Hypothalamus (tissue), 51 donors: ENCODE measurements at places on chromosomes 6 and 20.

GRCh38 chr6:107304421-107305025 lies 154.8 kb downstream of the PDSS2 start:
- no peak for DNase-seq

- no peak for DNase-seq
These were observed 23.6 kb upstream of the HIVEP2 start for GRCh38 chr6:142968601-142969000.

DNA sequence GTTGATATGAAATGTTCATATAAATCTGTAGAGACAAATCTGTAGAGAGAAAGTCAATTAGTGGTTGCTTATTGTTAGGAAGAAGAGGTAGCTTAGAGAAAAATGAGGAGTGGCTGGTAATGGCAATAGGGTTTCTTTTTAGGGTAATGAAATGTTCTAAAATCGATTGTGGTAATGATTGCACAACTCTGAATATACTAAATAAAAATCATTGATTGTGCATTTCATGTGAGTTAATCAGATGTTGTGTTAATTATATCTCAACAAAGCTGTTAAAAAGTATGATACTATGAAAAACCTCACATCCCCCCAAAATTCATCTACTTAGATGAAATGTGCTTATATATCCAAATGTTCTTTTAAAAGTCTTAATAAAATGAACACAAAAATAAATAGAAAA lies 84.2 kb downstream of the CEP57L1 start:
- DNase-seq = no peak

- DNase-seq = no peak
These were observed 5.5 kb upstream of the ABCF1 start for GRCh38 chr6:30565772-30566171.

DNA sequence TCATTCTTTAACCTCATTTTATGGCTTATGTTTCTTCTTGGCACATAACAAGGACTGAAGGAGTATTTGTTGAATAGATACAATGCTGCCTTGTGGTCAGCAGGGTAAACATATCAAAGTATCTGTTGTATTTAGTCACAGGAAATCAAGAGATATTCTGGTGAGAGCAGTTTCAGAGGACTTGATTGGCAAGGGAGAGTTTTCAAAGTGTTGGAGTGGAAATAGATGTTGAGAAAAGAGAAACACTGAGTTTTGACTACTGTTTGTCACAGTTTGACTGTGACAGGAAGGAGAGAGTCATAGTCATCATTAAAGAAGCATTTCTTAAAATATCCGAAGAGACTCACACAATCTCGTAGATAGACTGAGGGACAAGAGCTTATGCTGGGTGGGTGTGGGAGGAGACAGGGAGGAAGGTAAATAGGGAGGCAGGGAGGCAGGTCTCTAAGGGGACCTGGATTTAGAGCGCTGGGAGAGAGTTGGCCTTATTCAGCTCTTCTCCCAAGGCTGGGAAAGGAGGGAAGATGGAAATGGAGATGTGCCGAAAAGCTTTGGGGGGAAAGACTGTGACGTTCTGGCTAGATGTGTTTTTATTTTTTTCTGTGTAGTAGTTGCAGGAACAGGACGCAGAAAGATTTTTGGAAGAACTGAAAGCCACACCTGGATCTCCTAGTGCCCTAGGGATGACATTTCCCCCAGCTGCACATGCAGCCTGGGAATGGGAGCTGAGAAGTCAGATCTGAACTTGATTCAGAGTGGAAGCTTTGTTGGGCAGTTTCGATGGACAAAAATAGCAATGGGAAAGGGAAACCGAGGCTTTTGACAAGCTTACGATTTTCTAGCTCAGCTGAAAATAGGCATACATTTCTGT lies 65.0 kb upstream of the IFNGR1 start:
- no peak for DNase-seq

DNA sequence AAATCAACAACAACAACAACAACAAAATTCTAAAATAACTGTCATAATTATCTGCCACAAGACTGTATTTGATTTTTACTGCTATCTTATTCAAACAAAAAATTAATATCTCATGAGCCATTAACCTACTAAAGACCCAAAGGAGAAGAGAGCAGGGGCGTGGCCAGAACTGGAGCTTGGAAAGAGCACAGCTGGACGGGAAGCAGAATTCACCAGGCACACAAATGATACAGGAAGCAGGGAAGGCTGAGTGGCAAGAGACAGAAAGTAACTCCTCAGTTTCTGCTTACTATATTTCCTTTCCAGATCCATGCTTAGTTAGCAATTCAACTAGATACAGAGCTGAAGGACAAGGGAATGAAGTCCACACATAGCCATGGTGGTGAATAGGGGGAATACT lies 54.4 kb downstream of the FKBP5 start:
- no peak for DNase-seq

DNA sequence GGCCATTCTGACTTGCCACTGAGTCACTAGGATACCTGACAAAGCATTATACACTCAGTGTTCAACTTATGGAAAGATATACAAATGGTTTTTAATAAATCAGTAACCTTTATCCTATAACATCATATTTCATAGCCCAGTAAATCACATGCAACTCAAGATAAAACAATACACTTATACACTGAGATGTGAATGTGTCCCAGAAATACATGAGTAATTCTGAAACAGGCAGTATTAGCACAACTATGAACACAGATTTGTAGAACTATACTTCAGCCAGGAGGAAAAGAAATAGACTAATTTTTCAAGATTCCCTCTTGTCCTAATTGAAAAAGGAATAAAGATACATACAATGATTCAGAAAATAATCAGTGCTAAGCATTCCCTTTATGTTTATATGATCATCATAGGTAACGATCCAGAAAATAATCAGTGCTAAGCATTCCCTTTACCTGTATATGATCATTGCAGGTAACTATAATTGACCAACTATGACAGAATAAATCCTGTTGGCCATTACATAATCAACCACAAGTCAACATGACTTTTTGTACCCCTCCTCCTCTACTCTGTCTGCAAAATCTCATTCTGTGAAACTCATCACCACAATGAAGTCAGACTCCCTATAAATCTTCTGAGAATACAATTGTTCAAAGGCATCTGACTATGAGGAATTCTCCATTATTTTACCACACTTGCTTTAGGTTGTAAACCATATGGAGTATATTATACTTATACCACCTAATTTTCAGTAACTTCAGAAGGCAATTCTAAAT lies 30.3 kb downstream of the HACE1 start:
- no peak for DNase-seq

DNA sequence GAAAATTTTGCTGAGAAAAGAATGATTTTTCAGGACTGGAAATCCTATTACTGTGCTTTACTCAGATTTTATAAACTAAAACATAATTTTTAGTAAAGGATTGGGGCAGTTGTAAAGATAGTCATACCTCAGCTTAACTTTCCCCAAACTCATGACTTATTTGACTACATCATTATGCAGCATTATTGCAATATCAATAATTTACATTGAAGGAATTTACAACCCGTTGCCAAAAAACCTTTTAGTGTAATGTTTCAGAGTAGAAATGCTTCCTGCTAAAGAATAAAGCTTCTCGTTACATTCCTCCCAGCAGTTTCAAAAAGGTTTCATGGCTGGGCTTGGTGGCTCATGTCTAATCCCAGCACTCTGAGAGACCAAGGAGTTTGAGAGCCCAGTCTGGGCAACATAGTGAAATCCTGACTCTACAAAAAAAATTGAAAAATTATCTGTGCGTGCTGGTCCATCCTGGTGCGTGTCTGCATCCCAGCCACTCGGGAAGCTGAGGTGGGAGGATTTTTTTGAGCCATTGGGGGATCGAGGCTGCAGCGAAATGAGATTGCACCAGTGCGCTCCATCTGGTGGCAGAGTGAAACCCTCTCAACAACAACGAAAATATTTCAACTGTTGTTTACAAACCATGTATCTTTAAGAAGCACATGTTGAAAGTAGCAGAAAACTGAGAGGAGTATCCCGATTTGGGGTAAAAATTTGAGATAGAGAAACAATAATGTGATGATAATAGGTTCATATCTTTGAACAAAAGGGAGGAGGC lies 4.4 kb downstream of the AMD1 start:
- DNase-seq = no peak

DNA sequence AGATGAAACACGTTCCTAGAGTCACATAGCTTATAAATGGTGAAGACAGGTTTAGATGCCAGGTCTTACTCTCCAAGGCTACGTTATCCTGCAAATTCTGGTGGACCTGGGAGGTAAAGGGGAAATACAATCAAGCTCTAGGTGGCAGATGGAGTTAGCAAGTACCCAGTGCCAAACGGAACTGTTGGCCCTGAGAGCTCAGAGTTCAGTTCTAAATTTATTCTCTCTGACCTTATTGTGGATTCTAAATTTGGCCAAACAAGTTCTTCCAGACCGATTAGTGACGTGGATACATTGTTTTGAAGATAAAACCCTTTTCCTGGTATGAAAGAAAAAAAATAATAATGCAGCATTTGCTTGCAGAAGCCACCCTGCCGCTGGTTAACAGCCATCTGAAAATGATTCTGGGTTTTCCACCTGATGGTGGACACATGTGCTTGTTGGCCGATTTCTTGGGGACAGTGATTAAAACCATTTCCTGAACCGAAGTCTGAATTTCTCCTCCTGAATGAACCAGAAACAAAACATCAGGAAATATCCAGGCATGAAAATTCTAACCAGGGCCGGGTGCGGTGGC lies 32.5 kb downstream of the RIPOR3 start:
- no peak for DNase-seq

DNA sequence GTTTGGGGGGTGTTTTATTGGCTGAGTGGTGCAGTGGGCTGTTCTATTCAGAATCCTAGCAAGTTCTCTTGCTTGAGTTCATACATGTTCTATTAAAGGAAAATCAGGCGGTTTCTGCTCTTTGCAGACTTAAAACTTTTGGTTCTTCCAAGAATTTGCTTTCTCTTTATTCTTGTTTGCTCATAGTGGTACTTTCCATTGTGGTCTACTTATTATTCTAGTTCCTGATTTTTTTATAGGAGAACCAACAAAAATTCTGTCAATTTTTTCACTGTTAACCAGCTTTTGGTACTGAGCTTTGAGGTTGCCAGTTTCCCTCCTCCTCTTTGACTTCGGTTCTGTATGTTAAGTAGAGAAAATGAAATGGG lies 6.7 kb downstream of the AFDN start:
- DNase-seq = no peak

- DNase-seq = no peak
These were observed at the start of gene IMPG1 for GRCh38 chr6:76072562-76072961. Gene IMPG1 (minus strand): TSS chr6:76072662. CDS start chr6:76072488, 174 bp downstream.

DNA sequence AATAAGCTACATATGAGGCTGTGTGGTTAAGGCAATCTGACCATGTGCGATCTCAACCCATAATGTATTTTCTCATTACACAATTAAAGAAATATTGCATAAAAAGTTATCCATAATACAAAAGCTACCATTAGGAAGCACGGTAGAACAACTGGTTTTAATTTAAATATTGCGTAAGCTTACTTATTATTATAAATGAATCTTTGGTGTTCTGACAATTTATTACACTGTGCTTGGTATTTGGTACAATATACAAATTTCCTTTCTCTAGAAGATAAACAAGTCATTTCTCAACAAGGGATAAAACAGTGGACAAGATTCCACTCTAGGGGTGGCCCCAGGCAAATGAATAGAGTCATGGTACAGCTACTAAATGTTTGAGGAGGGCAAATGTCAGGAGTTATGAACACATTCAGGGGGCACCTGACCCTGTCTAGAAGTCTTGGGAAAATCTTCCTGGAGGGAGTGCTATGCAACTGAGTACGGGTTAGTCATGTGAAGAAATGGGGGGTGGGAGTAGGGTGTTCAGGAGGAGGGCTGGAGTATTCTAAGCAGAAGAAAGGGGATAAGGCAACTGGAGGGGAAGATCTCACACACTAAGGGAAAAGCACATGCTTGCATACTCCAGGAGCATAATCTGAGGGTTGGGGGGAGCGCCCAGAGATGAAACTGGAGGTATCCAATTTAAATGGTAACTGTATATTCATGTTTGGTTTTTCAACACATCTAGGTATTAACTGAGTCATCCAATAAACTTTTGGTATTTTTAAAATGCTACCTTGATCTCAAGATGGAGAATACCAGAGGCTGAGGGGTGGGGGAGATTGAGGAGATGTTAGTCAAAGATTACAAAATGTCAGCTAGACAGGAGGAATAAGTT lies 296.9 kb upstream of the SGK1 start:
- no peak for DNase-seq

- no peak for DNase-seq
These were observed 144.6 kb downstream of the LRFN2 start for GRCh38 chr6:40442591-40442990.

DNA sequence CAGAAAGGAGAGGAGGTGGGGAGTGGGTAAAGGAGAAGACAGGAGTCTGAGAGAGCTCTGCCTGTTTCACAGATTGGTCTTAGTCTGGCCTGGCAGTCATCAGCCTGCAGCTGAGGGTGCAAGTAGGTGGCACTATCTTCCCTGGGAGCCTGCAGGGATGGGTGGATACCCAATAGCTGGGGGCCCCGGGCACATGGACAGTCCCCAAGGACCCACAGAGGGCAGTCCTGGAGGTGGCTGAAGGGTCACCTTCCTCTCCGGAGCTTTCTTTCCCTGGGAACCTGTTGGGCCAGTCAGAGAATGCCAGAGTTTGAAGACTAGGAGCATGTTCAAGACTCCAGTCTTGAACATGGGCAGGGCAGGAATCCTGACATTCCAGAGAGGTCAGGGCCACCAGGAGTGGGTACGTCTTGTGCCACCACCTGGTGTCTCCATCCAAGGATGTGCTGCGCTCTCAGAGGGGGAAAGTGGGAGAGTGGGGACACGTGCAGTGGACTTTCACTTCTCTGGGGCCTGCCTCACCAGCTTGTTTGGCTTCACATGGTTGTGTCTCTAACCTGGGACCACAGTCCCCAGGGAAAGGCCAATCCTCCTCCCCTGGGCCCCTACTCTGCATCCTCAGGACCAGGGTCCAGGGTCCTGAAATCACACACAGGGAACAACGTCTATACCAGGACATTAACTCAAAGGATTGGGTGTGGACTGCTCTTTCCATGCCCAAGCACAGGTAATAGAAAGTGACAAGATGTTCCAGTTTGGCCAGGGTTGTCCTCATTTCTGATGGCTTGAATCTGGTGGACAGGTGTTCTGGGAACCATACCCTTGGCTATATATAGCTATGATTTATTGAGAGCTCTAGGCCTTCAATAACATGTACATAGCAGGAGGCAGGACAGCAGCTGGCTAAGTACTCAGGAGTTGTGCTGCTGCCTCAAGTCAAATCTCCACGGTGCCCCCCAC lies 18.0 kb downstream of the AARS2 start:
- no peak for DNase-seq

DNA sequence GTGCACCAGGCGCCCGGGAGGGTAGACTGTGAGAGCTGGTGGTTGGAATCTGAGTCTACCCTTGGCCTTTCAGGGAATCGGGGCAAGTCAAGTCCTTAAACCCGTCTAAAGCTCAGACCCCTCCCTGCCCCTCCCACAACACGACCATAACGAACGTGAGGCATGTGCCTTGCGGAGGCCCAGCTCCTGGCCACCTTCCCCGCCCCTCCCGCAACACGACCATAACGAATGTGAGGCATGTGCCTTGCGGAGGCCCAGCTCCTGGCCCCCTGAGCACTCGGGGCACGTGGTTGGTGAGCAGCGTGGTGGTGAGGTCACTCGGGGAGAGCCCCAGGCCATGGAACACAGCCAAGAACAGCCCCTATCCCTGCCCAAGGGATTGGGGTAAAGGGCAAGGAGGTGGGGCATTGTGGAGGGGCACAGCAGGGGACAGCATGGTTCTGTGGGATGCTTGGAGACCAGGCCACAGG lies 132.2 kb downstream of the TAF4 start:
- no peak for DNase-seq

GRCh38 chr20:63782051-63782471 lies 42.5 kb downstream of the SLC2A4RG start:
- no peak for DNase-seq

GRCh38 chr6:7684843-7685242 lies 41.1 kb upstream of the BMP6 start:
- DNase-seq = no peak
